ENCODE measurements at places on chromosomes 7 and 10.

DNA sequence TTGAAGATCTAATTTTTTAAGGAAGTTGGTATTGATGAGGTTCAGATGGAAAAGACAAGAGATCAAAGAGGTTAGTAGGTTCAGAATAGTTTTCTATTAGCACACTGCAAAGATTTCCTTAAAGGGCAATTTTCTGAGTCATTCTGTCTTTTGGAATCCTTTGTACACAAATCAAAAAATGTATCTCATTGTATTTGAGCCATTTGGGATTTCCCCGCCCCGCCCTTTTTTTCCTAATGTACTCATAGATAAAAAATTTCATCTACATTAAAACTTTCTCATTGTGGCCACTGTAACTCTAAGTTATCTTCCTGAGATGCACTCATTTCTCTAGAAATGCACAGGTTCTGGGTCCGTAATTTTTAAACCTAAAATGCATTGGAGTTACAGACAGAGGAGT lies 12.1 kb downstream of the GIMAP6 start:
- no peak for DNase-seq

- DNase-seq, result no peak
These were observed 169.3 kb downstream of the CHN2 start for GRCh38 chr7:29363636-29364425.

GRCh38 chr10:14412624-14413023 lies 81.9 kb upstream of the FRMD4A start:
- DNase-seq, result no peak

GRCh38 chr7:94296881-94297280 lies 97.8 kb upstream of the COL1A2 start:
- no peak for DNase-seq
